ENCODE measurements at places on chromosomes 3 and 15.

DNA sequence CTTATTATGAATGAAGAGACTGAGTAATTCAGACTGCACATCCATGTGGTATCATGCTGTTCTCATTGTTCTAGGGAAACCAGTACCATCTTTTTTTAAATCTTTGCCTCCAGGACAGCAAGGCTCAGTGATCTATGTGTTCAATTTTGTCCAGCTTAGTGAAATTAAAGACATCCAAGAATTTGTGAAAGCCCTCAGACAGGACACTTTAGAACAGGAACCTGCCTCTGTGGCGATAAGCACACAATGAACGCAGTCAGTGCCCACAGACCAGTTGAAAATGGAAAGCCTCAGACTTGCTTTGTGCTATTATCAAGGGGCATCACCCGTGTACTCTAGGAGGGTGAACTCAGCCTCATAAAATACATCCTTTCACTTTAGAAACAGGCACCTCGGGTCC lies 20.1 kb downstream of the EID1 start:
- no peak for DNase-seq

DNA sequence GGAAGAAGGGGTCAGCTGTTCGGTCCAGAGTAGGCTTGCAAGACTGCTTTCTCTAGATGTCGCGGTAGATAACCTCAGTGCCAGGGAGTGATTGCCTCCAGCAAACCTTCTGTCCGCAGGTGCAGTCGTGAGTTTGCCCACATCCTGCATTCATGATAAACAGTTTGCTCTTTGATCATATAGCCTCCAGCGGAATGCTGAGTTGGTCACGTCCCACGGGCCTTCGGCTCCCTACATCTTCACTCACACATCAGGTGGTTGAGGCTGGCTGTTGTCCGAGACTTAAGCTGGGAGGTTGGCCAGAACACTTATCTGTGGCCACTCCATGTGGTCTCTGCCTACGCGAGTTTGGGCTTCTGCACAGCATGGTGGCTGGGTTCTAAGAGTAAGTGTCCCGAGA lies 62.1 kb upstream of the NR2C2 start:
- no peak for DNase-seq

- DNase-seq = peak; percentile 96
These were observed at the start of gene NFKBIZ for GRCh38 chr3:101848754-101849713. TSS of gene NFKBIZ (plus strand) at chr3:101849514. CDS start at chr3:101849629, 115 bp downstream.

- no peak for DNase-seq
These were observed 166.0 kb downstream of the ABHD5 start for GRCh38 chr3:43856761-43857160.

GRCh38 chr3:189871418-189871817 lies 240.2 kb downstream of the TP63 start:
- no peak for DNase-seq
